Omental fat pad (tissue), 4 donors: ENCODE measurements at places on chromosomes 5 and 9.

GRCh38 chr9:72356041-72356582 is 8.9 kb downstream of the ZFAND5 start:
- no peak for DNase-seq

GRCh38 chr9:90641884-90642487 is 638 bp downstream of the DIRAS2 start:
- DNase-seq, result no peak

DNA sequence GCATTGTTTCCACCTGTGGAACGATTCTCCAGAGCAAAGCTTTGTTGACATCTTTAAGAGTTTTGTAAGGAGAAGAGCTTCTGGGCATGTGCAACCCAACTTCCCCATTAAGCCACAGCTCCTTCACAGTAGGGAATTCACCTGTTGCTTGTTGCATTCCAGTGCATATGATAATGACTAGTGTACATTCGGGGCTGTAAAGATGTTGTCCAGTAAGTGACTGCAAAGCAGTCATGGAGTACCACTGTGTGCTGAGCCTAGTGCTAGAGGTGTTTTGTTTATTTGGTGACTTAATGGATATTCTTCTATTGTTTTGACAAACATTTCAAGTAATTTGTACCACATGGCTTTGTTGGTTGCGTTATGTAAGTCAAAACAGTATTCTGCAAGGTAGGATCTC is 12.8 kb downstream of the UGCG start:
- no peak for DNase-seq

DNA sequence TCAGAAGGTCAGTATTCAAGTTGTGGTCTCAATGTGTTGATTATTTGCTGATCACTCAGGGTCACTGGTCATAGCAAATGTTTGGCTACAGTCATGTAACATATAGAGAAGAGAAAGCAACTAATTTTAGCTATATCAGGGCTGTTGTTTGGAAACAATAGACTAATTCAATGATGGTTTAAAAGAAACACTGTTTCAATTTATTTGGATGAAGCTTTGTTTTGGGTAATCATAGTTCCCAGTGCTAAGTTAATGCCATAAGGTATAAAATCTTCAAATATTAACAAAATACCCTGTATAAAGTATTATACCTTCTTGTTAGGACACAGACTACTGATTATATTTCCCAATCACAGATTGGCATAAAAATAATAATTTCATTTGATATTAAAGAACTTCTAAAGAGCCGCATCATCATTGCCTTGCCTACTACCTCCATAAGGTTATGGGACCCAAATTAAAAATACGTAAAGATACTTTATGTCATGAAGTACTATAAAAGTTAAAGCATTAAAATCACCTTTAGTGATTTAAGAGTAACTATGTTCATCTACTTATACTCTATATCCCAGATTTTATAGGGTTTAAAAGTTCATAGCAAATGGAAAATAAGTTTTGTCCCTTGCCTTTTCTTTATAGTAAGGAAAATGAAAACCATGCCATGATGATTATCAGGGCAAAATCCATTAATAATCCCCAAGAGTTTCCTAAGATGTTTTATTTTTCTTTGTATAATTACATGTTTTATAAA is 6.0 kb downstream of the NR3C1 start:
- no peak for DNase-seq

DNA sequence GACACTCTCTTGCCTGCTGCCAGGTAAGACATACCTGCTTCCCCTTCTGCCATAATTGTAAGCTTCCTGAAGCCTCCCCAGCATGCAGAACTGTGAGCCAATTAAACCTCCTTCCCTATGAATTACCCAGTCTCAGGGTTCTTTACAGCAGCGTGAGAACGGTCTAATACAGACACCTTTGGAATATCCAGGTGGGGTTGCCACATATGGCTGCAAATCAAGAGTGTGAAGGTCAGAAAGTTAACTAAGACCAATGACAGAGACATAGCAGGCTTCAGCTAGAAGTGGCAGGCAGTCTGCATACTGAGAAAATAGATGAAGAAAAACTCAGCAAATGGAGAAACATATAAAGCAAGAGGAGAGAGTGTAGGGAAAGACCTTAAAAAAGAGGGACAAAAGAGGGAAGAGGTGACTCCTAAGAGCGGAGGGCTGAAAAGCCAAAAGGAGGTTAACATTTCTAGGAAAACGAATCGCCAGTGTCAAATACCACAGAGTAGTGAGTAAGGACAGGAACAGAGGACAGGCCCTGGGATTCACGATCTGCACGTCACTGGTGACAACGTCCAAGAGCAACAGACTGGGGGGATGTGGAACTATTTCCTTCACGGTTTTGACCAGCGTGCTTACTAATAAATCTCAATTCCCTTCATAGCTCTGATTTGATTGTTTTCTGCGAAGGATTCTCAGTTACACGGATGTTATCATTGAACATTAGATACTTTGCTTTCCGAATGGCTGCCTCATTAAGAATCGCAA is 1.7 kb upstream of the ACO1 start:
- no peak for DNase-seq

GRCh38 chr5:168341178-168341577 is 49.7 kb downstream of the WWC1 start:
- DNase-seq, result no peak

DNA sequence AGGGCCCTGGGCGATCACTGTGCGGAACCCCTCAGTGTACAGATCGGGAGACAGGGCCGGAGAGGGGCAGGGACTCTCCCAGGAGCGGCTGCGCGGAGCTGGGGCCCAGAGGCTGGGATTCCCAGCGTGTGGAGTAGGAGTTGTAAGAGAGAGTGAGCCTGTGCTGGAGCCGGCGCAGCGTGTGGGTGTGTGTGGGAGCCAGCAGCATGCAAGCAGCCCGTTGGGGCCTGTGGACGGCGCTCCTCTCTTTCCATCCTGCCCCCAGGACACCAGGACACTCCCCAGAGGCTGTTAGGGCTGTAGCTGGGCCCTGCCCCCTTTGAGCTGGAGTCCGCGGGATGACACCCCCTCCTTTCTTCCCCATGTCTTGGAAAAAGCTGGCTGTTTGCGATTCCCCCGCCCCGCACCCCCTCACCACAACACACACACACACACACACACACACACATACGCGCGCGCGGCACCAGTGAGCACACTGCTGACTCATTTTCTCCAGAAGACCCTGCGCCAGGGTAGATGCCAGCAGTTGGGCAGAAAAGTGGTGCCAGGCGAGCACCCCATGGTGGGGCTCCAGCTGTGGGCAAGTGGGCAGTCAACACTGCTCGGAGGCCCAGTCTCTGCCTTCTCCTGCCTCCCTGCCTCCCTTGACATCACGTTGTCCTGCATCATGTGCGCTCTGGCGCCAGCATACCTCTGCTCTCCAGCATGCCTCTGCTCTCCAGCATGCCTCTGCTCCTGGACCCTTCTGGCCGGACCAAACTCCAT is 1.5 kb downstream of the COL27A1 start:
- peak; percentile 41 for DNase-seq
